ENCODE measurements at places on chromosomes 3 and 15. TPM values are rescaled to one million over a fixed set of nuclear protein-coding genes. Genes with fewer than 3 reads are reported as not detected.

The EIF5A2 gene
- 12.2 TPM for total RNA-seq

The HEMK1 gene
- 5.4 TPM for total RNA-seq

The TSC22D2 gene
- total RNA-seq = 22.2 TPM

The C15orf39 gene
- 45.2 TPM for total RNA-seq

All from thoracic aorta (tissue), 2 donors.